ENCODE measurements at places on chromosomes 1 and 21.

DNA sequence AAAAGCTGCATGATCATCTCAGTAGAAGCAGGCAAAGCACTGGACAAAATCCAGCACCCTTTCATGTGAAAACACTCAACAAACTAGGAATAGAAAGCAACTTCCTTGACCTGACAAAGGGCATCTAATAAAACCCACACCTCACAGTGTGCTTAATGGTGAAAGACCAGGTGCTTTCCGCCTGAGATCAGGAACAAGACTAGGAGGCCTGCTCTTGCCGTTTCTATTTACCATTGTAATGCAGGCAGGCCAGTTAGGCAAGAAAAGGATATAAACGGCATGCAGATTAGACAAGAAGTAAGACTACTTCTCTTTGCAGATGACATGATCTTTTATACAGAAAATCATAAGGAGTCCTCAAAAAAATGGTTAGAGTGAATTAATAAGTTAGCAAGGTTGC is 37.2 kb downstream of the SLC37A1 start:
- no peak for DNase-seq

DNA sequence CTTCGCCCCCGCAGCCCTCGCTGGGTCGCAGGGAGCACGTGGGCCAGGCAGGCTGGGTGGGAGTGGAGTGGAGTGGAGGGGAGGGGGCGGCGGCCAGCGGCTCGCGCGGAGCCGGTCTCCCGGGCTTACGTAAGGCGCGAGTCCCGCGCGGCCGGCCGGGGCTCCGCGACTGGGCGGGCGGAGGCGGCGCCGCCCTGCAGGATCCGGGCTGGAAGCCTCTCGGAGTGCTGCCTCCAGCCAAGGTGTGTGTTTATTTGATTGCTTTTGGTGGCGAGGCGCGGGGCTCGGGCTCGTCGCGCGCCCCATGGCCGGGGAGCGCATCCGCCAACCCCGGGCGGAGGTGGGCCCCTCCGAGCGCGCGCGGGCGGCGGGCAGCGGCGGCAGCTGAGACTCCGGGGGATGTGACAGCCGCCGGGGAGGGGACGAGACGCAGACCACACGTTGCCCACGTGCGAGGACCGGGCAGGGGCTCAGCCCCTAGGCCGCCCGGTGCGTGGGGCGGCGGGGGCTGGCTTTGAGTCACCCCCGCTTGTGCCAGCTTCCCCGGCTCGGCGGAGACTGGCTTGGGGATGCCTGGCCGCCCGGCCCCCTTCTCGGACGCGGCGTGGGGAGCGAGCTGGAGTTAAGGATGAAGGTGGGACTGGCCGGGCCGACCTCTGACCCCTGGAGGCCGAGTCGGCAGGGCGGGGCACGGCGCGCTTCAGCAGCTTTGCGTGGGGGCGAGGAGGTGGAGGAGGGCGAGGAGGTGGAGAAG is 402 bp upstream of the AK4 start:
- DNase-seq = no peak

GRCh38 chr1:106435269-106435668 is 621.2 kb upstream of the PRMT6 start:
- no peak for DNase-seq

DNA sequence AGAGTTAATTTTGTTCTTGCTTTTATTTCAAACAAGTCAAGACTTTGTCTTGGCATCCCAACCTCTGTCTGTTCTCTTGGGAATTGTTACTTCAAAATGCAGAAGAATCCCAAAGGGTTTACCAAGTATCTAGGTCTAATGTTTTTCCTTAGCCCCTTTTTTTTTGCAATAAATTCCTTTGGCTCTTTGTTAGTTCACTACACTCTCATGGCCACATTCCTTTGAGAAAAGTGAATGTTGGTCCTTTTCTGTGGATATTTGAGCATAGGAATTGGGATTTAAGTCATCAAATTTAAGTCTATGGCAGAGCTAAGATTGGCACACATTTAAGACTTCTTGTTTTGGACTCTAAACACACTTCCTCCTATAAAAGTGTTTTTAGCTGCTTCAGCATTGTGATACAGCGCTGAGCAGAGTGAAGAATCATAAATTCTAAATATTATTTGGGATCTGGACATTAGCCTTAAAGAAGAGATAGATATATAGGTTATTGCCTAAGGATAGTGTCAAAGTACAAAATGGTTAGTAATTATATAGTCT is 1.9 kb downstream of the BTF3L4 start:
- no peak for DNase-seq

DNA sequence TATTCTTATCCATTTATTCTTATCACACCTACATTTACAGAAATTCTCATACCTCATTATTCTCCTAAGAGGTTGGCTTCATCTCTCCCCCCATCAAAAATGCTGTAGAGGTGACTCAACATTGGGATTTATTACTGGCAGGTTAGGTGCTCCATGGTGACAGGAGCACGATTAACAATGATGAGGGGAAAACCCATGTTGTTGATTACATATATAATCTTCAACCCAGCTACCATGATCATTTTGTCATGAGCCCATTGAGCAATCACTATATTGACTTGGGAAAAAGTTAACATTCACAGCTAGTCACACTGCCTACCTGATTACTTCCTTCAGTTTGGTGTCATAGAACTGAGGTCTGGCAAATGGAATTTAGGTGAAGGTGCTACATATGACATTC is 712.1 kb upstream of the CHRM3 start:
- no peak for DNase-seq

DNA sequence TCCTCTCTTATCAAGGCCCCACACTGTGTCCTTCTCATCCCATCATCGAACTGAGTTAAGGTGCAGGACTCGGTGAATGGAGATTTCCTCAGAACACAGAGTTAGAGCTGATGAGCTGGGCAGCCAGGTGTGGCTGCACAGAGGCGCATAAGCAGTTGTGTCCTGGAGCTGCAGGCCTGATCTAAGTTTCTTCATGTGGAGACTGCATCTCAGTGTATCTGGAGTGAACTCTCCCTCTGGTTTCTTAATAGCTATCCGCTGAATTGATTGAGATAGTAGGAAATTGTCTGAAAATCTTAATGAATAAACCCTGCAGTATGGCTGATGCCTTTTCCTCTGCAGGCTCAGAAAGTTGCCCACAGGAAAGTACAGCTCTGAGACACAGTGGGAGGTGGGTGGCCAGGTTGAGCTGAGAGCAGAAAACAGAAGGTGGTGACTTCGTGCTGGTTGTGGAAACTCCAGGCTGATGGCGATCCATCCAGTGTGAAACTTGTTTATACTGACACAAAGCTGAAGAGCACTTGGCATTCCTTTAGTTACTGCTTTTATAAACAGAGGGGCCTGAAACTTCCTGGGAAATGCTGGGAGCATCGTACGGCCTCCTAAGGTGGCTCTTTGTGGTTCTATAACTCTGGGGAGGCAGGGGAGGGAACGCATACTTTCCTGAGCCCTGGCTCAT is 67.4 kb upstream of the F3 start:
- no peak for DNase-seq

DNA sequence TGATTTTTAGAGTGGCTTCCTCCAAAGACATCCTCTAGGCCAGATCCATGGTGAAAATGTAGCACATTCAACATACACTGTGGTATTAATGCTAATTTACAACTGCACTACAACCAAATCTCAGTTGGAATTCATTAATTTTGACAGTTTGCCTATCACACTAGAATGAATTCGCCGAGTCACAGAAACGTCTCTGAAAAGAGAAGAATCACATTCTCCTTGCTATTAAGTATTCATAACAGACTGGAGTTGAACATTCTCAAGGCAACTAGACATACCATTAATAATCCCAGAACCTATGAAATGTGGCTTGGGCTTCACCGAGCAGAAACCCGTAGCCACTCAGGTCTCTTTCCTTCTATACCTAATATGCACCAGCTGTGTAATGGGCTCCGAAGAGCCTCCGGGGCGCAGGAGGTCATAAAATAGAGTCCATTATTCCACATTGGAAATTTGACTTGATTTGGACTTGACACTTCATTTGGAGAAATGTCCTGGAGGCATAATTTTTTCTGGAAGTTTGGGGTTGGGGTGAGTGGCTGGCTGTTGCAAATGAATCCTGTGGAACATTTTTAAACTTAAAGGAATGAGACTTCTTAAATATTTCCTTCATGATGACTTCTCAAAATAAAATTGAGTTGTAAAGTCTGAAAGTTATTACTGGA is 117.1 kb downstream of the DSCAM start:
- DNase-seq = no peak

GRCh38 chr1:5408401-5408800 is 583.8 kb downstream of the NPHP4 start:
- DNase-seq = no peak

DNA sequence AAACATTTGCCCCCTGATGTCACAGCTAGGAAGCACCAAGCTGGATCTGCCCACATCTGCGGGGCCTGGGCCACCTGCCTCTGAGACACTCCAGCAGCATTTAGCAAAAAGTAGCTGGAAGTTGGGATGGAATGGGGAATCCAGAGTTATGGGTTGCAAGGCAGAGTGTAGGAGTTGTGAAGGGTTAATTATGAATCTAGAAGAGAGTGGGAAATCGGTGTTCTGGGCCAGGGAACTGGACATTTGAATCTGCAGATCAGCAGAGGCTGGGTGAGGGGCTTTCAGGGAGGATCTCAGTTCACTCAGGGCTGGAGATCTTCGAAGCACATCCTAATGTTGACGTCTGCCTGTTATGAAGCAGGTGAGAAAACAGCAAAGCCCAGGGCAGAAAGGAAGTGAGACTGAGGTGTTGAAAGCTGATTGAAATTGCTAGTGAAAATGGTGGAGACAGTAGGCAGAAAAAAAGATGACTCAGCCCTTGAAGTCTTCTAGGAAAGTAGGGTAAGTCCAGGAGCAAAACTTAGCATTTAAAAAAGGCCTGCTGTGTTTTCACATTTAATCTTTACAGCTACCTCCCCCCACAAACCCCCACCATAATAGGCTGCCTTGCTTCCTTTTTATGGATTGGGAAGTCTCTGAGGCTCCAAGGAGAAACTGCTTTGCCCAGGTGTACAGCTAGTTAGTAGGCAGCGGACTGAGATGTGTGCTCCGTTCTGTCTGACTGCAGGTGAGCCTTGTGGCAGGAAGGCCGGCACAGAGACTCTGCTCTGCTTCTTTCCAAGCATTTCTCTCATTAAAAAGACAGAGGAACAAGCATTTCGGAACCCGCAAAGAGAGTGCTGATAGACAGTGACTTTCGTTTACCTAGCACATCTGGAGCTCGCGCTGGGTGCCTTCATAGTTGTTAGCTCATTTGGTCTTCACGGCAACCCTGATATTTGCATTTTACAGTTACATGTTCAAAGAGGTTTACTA is 7.2 kb downstream of the VANGL1 start:
- no peak for DNase-seq

GRCh38 chr1:227766653-227767277 is 31.5 kb downstream of the SNAP47 start:
- no peak for DNase-seq

DNA sequence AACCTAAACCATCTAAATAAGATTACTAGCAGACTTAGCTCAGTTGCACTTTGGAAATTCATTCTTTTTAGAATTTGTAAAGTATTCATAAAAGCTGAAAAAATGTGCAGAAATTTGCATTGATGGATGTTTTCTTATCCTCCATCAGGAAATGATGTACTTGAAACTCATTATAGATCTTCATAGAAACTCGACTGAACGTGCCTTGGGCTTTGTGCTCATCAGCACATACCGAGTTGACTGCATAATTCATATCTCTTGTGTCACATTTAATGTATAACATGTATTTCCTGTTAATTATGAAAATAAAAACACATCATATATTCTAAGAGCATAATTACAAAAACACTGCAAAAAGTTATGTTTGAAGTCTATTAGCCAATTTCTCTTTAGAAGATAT is 290.9 kb upstream of the NR5A2 start:
- DNase-seq = no peak

DNA sequence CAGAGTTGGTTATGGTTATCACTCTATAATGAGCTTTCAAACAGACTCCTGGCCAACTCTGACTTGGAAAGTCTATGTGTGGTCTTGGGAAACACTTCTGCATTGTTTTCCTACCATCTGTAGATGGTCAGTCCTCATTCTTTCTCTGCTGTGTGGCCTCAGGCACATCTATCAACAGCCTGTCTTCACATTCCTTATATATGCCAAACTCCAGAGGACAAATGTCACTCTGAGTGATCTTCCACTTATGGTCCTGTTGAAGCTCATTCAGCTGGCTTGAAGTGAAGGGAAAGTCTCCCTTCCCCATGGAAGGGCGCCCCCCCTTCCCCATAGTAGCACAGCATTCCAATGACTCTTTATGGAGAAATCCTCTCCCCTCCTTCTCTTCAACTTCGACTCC is 58.7 kb downstream of the VANGL2 start:
- no peak for DNase-seq

DNA sequence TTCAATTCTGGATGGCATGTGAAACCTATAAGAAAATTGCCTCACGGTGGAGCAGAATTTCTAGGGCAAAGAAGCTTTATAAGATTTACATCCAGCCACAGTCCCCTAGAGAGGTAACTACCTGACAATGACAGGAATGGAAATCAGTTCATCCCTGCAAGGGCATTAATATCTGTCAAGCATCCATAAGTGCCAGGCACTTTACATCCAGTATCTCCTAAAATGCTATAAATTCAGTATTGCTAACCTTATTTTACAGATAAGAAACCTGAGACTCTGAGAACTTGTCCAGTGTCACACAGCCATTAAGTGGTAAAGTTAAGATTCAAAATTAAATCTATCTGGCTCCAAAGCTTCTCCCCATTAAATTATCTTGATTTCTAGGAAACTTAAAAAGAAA is 22.3 kb downstream of the RGS13 start:
- DNase-seq = no peak

DNA sequence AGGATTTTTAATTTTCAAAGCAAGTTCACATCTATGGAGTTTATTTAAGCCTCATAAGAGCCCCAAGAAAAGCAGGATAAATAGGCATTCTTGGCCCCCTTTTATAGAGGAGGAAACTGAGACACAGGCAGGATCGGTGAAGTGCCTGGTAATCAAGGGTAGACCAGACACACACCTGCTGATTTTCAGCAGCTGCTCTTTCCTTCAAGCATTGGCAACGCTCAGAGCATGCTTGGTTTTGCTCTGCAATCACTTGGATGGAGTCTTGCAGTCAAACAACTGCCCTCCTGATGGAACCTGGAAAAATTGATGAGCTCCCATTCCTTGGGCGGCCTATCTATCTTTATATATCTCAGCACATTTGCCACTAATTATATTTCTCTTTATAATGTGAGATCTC is 478.9 kb upstream of the CAMK1G start:
- DNase-seq = no peak

- DNase-seq = no peak
Observed at GRCh38 chr1:75986478-75986877, 54.3 kb upstream of the ASB17 start.

- DNase-seq = peak; percentile 70
Observed at GRCh38 chr1:61270761-61271411, 188.5 kb downstream of the NFIA start.
